ENCODE measurements at places on chromosomes 4 and X.

GRCh38 chr4:87805971-87806370 lies 6.6 kb downstream of the IBSP start:
- no peak for DNase-seq

DNA sequence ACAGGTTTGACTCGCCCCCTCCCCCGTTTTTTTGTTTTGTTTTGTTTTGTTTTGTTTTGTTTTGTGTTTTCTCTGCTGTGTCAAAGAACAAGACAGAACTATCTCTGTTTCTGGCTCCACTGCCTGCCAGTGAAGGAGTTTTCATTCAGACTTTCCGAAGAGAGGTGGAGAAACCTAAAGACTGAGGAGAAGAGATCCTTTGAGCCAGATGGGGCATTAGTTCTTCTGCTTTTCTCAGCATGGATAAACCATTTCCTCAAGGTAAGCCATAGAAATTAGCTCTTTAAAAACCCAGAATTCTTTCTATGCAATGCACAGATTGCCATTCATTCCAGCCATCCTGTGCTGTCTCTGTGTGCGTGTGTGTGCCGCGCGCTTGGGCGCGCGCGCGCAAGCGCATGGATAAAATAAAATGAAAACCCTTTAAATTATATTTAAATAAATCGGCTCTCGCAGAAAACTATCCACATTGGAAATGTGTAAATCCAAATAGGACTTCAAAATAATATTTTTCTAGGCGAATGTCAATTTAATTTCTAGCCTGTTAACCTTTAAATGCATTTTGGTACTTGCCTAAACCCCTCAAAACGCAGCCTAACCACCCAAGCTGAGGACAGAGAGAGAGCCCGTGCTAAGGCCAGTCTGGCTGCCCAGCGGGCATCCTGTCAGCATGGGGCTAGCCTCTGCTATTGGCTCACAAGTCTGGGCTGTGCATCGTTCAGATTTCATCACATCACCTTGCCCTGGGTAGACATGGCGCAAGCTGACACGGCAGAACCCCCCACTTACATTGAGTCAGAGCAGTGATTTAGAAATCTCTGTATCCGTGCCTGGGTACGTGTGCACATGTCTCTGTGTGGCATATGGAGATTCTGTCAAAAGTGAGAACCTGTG lies 113.0 kb upstream of the VAMP7 start:
- DNase-seq = no peak

DNA sequence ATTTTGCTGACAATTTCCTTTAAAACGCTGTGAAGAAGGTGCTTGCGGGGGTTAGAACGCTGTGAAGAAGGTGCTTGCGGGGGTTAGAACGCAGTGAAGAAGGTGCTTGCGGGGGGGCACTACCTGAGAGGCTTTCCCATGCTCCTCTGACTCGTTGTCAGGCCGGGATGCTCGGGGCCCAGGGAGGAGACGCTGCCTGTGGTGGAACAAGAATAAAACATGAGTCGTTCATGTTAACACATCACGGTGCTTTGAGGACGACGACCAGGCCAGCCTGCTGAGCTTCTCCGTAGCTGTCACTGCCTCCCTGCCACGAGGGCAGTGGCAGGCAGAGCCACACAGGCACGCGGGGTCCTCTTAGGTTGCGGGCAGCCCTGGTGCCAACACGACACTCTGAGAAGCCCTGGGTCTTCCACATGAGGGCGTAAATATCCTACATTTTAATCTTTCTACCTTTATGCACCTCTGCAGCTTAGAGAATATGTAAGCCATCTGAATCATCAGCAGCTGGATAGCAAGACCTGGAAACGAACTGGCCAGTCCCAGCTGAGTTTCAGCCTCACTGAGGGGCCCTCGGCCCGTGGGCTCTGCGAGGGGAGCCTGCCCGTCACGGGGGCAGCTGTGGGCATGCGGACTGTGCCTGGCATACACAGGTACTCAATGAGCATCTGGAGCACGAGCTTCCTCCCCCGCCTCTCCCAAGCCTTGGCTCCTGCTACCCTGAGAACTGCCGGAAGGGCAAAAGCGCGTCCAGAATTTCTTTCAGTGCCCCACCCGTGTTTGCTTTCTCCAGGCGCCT lies 47.0 kb downstream of the FGFRL1 start:
- no peak for DNase-seq

GRCh38 chr4:189261475-189261874 lies 679.2 kb upstream of the FRG1 start:
- DNase-seq = no peak

DNA sequence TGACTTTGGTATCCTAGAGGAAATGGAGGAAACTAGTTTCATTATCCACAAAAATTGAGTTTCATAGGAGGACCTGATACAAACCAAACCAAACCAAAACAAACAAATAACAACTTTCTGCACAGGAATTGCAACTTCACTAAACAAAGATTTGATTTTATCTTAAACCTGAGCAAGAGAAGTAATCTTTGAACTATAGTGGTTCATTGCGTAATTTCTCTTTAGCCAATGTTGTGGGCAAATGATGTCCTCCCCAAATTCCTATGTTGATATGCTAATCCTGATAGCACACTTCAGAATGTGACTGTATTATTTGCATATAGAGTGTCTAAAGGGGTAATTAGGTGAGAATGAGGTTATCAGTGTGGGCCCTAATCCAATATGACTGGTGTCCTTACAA lies 102.4 kb downstream of the CAMK2D start:
- DNase-seq = no peak
